ENCODE measurements at places on chromosomes 7 and 10.

DNA sequence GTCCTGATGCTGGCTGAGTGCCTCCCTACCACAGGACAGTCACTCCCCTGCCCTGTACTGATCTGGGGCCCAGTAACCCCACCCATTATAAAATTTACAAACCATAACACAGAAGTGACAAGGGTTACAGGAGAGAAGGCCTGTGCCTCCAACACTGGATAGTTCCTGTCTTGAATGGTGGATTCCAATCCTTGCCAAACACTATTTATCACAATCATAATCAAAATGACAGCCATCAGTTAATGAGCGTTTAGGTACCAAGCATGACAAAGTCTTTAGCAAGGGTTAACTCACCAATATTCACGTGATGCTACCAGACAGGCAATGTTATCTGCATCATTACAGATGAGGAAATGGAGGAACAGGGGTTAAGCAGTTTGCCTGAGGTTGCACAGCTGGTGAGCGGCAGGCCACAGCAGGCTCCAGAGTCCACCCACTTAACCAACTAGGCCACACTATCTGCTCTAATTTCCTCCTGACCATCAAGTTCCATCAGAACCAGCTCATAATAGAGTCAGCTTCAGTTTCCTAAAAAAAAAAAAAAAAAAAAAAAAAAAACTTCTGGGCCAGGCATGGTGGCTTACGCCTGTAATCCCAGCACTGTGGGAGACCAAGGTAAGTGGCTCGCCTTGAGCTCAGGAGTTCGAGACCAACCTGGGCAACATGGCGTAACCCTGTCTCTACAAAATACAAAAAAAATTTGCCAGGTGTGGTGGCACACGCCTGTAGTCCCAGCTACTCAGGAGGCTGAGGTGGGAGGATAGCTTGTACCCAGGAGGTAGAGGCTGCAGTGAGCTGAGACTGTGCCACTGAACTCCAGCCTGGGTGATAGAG, 14.2 kb downstream of the PDLIM1 start:
- no peak for DNase-seq

DNA sequence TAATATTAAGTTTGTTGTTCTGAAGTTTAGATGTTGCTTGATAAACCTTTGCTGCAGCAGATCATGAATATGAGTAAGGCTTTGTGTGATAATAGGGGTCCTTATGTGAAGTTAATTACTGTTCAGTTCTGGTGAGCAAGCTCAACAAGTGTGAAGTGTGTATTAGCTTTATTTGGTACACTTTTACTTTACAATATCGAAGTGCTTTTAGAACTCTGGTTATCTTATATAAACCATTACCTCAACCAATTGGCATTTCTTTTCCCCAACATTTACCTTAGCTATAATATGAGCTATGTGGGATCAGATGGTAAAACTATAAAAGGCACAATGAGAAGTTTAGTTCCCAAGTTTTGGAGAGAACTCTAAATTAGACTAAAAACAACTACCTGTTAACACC, 127.6 kb downstream of the LCOR start:
- no peak for DNase-seq

- no peak for DNase-seq
These were observed 1.6 kb downstream of the SFMBT2 start for GRCh38 chr10:7409045-7409731.

- DNase-seq, result no peak
These were observed 11.8 kb upstream of the MIOS start for GRCh38 chr7:7554649-7555575.
